Activated T-helper 17 cell treated with anti-CD3 and anti-CD28 coated beads, Interleukin-2, amount 50 U/mL, for 72 hours (primary cell): ENCODE measurements at places on chromosomes 12 and 14. TPM values are rescaled to one million over a fixed set of nuclear protein-coding genes. Genes with fewer than 3 reads are reported as not detected.
A peak's percentile ranks its signal among the peaks of the same experiment; 100 is the strongest.

- ATAC-seq: no peak
Observed at GRCh38 chr14:63452796-63453195, 90.4 kb downstream of the PPP2R5E start.

The LIN7A gene
- not detected for total RNA-seq

The MGAT4C gene
- not detected for total RNA-seq

The JPH4 gene
- not detected for total RNA-seq

GRCh38 chr14:90535556-90536090 lies 138.8 kb downstream of the CALM1 start:
- no peak for ATAC-seq

- ATAC-seq: no peak
Observed at GRCh38 chr14:49593016-49593415, 5.7 kb upstream of the LRR1 start.

The LRTM2 gene
- total RNA-seq: not detected

GRCh38 chr14:68361231-68361630 lies 431.6 kb downstream of the ZFP36L1 start:
- ATAC-seq: no peak

DNA sequence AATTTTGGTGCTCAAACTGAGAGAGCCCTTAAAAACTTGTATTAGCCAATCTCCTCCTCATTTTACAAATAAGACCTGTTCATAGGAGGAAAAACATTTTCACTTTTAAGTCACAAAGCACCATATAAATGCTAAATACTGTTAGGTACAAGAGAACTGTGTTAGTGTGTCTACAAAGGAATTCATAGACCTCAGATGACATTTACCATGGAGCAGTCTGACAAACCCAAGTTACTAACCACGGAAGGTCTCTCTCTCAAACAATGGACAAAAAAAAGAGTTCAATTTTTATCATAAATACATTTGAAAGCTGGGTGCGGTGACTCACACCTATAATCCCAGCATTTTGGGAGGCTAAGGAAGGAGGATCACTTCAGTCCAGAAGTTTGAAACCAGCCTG lies 10.0 kb downstream of the SBNO1 start:
- peak; percentile 24 for ATAC-seq

GRCh38 chr14:56659964-56660551 lies 80.5 kb downstream of the TMEM260 start:
- ATAC-seq: no peak

The BMAL2 gene
- 19.9 TPM for total RNA-seq

GRCh38 chr14:32012571-32012970 lies 64.5 kb upstream of the ARHGAP5 start:
- ATAC-seq: no peak

The ALDH1L2 gene
- 0.35 TPM for total RNA-seq

DNA sequence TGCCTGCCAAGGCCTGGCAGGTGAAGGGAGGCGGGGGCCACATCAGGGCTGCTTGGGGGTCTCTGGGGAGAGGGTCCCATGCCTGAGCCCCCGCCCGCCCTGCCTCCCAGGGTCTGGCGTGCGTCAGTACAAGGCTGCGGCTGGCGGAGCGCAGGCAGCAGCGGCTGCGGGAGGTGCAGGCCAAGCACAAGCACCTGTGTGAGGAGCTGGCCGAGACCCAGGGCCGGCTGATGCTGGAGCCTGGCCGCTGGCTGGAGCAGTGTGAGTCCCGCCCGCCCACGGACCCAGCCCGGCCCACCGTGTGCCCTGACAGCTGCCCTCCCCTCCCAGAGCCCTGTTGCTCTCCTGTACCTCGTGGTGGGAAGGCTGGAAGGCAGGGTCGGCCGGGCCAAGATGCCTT lies 40.7 kb downstream of the KIF26A start:
- no peak for ATAC-seq

DNA sequence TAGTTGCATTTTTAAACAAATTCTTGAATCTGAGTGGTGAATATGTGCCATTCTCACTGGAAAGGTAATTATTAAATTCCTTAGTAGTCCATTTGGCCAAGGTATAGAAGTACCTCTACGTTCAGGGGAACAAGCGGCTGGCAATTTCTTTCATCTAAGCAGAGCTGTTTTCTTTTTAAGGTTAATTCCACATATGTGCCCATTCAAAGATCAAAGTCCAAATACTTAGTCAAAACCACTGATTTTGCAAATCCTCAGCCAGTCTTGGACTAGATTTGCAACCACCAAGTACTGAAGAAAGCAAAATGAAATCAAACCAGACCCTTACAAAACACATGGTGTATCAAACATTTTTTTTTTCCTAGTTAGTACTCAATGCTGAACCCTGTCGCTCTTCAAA lies 68.7 kb upstream of the JDP2 start:
- no peak for ATAC-seq

The LRRC10 gene
- not detected for total RNA-seq

- ATAC-seq: no peak
Observed at GRCh38 chr14:26873362-26873960, 275.6 kb upstream of the NOVA1 start.

GRCh38 chr14:68623826-68624225 lies 169.0 kb downstream of the ZFP36L1 start:
- ATAC-seq: no peak
